A172 (cell line): ENCODE measurements at places on chromosomes 3 and 15. TPM values are rescaled to one million over a fixed set of nuclear protein-coding genes. Genes with fewer than 3 reads are reported as not detected.

Gene LIPH
- 0.52 and 0.86 TPM in 2 replicates for total RNA-seq

Gene PTH1R
- total RNA-seq = 2.8 and 4.9 TPM in 2 replicates

Gene GABRR3
- not detected in 2 replicates for total RNA-seq

Gene TRIM42
- total RNA-seq = not detected in 2 replicates

Gene SPINK8
- not detected in 2 replicates for total RNA-seq

Gene CACNA2D2
- total RNA-seq = 0.22 and 0.26 TPM in 2 replicates

Gene MST1R
- 1.1 and 1.9 TPM in 2 replicates for total RNA-seq

Gene CPNE9
- not detected in 2 replicates for total RNA-seq

Gene GOLGA8T
- total RNA-seq = not detected in 2 replicates

Gene ACKR2
- not detected in 2 replicates for total RNA-seq

Gene SHQ1
- 15.4 and 15.8 TPM in 2 replicates for total RNA-seq

Gene ZNF660
- total RNA-seq = not detected in 2 replicates

Gene PPARG
- 11.9 and 13.2 TPM in 2 replicates for total RNA-seq

Gene ARHGAP31
- total RNA-seq = 3.1 and 4.7 TPM in 2 replicates

Gene FURIN
- total RNA-seq = 56.1 and 60.0 TPM in 2 replicates

Gene CISH
- 1.1 and 2.3 TPM in 2 replicates for total RNA-seq

Gene GOLGA8N
- 0.50 and 1.0 TPM in 2 replicates for total RNA-seq

Gene CTXN2
- 0.05 TPM in 1 of 2 replicates, not detected in the other for total RNA-seq

Gene RASL12
- total RNA-seq = not detected in 2 replicates

Gene GOLGA6L7
- total RNA-seq = not detected in 2 replicates

Gene GNB5
- total RNA-seq = 39.8 and 41.2 TPM in 2 replicates

Gene SQOR
- 19.0 and 21.7 TPM in 2 replicates for total RNA-seq

Gene ITIH1
- not detected in 2 replicates for total RNA-seq

Gene SOX2
- 3.4 and 4.3 TPM in 2 replicates for total RNA-seq
